Aorta (tissue), 5 donors: ENCODE measurements at places on chromosomes 12 and 14. TPM values are rescaled to one million over a fixed set of nuclear protein-coding genes. Genes with fewer than 3 reads are reported as not detected.

The MAGOHB gene
- total RNA-seq: 18.1 TPM

- no peak for DNase-seq
Measured at GRCh38 chr14:35229792-35230089, 62.4 kb upstream of the PSMA6 start.

The IL23A gene
- total RNA-seq: not detected

- no peak for DNase-seq
Measured at GRCh38 chr14:92443741-92444140, 69.8 kb upstream of the RIN3 start.

The TTC6 gene
- total RNA-seq: not detected

- DNase-seq: peak; percentile 88
Measured at GRCh38 chr12:54411391-54412241, 7.5 kb downstream of the ITGA5 start.

GRCh38 chr12:124389138-124389724 lies 94.3 kb downstream of the RFLNA start:
- DNase-seq: peak; percentile 97

DNA sequence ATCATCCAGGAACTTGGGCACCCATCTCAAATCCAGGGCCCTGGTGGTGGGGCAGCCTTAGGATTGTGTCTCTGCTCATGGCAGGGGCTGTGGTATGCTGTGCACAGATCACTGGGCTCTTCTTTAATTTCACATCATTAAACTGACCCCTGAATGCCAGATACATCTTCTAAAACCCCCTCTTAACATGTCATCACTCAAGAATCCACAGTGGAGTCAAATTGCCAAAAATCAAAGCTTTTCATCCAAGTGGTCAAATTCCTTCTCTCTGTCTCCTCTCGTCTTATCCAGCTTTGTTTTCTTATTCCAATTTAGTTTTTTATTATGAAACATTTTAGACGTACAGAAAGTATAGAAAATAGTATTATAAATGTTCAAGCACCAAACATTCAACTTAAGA lies 97.5 kb downstream of the ADCK1 start:
- no peak for DNase-seq

The SYT1 gene
- total RNA-seq: 1.8 TPM

The RNF212B gene
- not detected for total RNA-seq

GRCh38 chr12:3537719-3538465 lies 46.9 kb downstream of the PRMT8 start:
- no peak for DNase-seq

The LIN7A gene
- total RNA-seq: 5.8 TPM

DNA sequence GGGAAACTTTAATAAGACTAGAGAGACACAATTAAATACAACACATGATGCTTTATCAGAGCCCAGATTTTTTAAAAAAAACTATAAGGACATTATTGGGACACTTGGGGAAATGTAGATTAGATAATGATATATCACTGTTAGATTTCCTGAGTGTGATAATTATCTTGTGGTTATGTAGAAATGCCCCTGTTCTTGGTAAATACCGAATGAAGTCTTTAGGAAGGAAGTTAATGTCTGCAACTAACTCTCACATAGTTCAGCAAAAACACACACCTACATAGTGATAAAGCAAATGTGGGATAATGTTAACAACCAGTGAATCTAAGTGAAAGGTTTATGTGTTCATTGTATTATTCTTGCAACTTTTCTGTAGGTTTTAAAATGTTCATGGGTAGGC lies 14.6 kb upstream of the CACNB3 start:
- no peak for DNase-seq

GRCh38 chr12:54038871-54039414 lies 6.1 kb downstream of the HOXC5 start:
- no peak for DNase-seq

DNA sequence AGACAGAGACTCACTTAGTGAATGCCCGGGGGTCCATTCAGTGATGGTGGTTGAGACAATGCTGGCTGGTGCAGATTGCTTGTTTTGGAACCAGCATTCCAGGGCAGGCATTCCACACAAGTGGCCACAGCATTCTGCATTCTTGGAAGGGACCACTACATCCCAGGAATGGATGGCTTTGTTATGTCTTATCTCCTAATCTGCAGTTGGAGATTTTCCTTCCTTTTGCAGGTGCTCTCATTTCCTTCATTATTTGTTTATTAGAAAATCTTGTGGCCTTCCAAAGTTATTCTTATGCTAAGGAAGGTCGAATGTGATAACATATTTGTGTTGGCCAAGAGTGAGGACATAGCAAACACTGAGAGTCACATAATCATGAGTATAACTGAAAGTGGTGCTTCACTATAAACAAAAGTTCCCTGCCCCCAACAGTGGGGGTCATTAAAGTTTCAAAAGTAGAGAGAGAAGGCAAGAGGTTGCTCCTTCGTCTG lies 66.0 kb downstream of the BMP4 start:
- DNase-seq: no peak

- DNase-seq: no peak
Measured at GRCh38 chr12:99381992-99382391, 265.6 kb upstream of the GARIN6 start.

The SUOX gene
- 18.3 TPM for total RNA-seq

GRCh38 chr12:89890161-89890560 lies 181.5 kb upstream of the ATP2B1 start:
- no peak for DNase-seq

GRCh38 chr12:94405413-94406116 lies 54.1 kb downstream of the CEP83 start:
- DNase-seq: no peak

GRCh38 chr12:42912367-42912766 lies 322.8 kb upstream of the PRICKLE1 start:
- no peak for DNase-seq

- DNase-seq: no peak
Measured at GRCh38 chr14:99915305-99916090, 122.3 kb downstream of the EML1 start.

DNA sequence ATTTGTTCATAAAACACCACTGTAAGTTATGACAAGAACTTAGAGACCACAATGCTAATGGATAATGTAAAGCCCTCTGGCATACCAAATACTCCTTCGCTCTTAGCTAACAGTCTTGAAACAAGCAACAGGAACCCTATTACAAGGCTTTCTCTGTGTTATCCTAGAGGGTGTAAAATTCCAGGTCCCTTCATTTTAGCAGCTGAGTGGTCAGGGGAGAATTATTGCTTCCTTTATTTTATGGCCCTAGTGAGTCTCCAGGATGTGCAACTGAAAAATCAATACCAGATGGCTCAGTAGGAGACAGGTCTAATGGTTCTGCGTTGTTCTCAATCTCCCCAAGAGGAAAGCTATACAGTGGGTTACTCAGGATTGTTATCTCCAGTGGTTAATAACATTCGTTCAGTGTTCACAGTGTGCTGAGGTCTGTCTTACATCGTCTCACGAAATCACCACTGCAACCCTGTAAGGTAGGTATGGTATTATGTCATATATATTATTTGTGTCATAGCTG lies 172.7 kb upstream of the CNOT2 start:
- DNase-seq: no peak

The DCTN2 gene
- total RNA-seq: 128 TPM

DNA sequence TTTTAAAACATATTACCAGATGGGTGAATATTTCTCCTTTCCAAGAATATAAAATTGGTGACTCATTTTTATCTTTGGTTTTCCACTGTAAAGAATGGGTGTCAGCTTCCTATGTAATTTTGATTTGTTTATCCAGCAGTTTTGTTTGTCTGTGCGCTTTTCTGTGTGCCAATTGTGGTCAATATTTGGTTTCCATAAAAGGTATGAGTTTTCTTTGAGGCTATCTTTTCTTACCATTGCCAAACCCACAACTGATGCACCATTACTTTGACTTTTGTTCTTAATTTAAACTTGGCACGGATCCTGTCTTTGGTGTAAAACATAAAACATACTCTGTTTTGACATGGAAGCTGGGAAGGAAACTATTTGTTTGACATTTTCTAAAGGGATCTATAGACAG lies 78.8 kb upstream of the NAV3 start:
- DNase-seq: no peak

DNA sequence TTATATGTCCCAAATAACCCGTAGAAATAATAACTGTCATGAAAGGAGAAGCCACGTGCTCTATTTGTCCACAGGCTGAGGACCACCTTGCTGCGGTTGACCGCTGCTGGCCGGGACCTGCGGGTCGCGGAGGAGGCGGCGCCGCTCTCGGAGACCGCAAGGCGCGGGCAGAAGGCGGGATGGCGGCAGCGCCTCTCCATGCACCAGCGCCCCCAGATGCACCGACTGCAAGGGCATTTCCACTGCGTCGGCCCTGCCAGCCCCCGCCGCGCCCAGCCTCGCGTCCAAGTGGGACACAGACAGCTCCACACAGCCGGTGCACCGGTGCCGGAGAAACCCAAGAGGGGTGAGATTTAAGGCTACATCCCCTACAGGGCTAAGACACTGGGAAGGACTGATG lies 21.0 kb downstream of the RPGRIP1 start:
- no peak for DNase-seq

The PRH2 gene
- total RNA-seq: not detected

DNA sequence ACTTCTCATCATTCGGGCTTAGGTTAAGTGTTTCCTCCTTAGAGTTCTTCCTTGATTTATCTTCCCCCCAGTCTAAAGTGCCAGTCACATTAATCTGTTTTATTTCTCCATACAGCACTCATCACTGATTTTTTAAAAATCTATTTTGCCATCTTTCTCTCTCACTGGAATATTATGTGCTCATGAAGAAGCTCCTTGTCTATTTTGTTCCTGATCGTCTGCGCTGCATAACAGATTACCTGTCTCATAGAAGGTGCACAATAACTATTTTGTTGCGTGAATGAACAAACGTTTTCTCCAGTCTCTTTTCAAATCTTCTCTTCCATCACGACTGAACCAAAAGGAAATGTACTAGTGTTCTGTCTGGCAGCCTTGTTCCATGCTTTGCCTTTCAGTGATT lies 2.7 kb downstream of the ERP29 start:
- no peak for DNase-seq

The PTPRB gene
- 38.3 TPM for total RNA-seq
